Activated CD8-positive, alpha-beta memory T cell treated with anti-CD3 and anti-CD28 coated beads, Interleukin-2, amount 10 ng/mL, durations not matched to agents 7 days and 5 days (primary cell): ENCODE measurements at places on chromosomes 7 and 10.

GRCh38 chr10:86224354-86225102 is 142.1 kb downstream of the GRID1 start:
- no peak for DNase-seq

- DNase-seq: no peak
Measured at GRCh38 chr10:83886871-83887270, 252.4 kb upstream of the GHITM start.

- no peak for DNase-seq
Measured at GRCh38 chr10:121324678-121325213, 273.5 kb downstream of the FGFR2 start.

DNA sequence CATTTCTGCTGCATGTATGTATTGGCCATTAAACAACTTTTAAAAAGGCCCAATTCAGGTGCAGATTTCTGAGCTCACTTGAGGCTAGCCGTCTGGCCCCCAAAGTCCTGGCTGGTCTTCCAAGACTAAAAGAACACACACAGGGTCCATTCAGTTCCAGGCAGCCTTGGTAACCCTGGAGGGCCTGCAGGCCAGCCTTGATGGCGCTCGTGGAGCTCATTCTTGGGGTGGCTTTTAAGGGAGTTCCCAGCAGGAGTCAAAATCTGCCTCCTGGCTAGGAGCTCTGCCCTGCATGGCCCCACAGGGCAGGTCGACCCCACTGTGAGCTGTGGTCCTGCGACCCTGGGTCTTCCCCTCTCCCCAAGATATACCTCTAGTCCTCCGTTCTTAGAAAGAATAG is 28.8 kb downstream of the ANXA11 start:
- no peak for DNase-seq

DNA sequence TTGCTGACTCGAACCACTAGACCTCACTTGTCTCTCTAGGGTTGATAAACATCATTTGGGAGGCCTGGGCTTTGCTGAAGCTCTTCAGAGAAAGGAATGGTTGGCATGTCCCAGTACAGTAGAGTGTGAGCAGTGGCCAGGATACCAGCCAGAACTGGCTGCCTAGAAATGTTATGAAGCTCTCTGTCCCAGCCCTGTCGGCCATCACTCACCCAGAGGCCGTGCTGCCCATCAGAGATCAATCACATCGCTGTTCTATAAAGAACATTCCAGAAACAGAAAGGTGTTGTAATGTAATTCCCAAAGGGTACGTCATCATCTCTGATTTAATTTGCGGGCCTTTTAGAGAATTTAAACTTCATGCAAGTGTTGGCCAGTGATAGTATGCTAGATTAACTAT is 111.5 kb downstream of the PRPF18 start:
- DNase-seq: no peak

GRCh38 chr7:148695953-148696352 is 2.8 kb upstream of the CUL1 start:
- no peak for DNase-seq

- DNase-seq: no peak
Measured at GRCh38 chr7:51315393-51316261, 982 bp downstream of the COBL start.

- DNase-seq: no peak
Measured at GRCh38 chr7:96040250-96040772, 268.0 kb downstream of the DYNC1I1 start.

DNA sequence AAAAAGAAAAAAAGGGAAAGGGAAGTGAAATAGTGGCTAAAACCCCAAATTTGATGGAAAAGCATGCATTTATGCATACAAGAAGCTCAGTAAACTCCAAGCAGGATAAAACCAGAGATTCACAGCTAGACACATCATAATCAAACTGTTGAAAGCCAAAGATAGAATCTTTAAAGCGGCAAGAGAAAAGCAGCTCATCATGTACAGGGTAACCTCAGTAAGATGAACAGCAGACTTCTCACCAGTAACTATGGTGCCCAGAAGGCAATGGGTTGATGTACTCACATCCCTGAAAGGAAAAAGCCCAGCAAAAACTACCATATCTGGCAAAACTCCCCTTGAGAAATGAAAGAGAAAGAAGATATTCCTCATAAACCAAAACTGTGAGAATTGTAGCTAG is 60.4 kb downstream of the TPST1 start:
- no peak for DNase-seq

- no peak for DNase-seq
Measured at GRCh38 chr7:141328290-141328689, 222.9 kb upstream of the AGK start.

DNA sequence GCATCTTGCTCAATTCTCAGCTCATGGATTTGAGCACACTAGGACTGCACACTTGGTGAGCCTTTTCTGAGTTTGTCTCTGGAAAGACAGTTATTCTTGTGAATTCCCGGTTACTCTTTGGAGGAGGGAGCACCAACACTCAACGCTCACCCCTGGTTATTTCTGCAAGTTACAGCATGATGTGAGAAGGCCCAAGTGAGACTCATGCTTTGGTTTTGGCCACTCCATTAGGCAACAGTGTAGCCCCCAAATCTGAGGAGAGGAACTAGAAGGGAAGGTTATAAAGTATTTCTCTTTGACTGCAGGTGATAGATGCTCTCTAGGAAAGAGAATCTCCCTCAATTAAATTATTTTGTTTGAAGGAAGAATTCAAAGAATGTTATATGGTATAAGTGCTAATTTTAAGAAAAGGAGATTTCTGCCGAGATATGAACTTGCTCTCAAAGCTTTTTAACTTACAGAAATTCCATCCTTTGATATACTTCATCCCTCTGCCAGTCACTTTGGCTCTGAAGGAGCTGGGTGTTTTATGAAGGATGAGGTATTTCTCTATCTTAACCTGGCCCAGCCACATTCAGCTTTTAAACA is 183.4 kb downstream of the WNT2 start:
- DNase-seq: no peak

DNA sequence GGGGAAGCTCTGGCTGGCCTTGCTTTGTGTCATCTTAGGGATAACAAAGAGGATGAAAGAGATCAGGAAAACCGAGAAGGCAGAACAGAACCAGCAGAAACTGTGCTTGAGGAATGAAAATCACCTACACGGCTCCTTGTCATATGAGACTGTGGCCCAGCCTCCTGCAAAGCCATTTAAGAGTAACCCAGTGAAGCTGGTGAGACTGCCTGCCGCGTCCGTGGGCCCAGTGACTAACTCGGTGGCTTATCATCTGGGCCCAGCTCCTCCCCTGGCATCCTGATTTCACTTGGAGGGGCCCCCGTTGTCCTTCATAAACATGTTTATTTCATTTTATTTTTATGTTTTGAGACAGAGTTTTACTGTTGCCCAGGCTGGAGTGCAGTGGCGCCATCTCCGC is 30.7 kb downstream of the HTRA1 start:
- DNase-seq: no peak

DNA sequence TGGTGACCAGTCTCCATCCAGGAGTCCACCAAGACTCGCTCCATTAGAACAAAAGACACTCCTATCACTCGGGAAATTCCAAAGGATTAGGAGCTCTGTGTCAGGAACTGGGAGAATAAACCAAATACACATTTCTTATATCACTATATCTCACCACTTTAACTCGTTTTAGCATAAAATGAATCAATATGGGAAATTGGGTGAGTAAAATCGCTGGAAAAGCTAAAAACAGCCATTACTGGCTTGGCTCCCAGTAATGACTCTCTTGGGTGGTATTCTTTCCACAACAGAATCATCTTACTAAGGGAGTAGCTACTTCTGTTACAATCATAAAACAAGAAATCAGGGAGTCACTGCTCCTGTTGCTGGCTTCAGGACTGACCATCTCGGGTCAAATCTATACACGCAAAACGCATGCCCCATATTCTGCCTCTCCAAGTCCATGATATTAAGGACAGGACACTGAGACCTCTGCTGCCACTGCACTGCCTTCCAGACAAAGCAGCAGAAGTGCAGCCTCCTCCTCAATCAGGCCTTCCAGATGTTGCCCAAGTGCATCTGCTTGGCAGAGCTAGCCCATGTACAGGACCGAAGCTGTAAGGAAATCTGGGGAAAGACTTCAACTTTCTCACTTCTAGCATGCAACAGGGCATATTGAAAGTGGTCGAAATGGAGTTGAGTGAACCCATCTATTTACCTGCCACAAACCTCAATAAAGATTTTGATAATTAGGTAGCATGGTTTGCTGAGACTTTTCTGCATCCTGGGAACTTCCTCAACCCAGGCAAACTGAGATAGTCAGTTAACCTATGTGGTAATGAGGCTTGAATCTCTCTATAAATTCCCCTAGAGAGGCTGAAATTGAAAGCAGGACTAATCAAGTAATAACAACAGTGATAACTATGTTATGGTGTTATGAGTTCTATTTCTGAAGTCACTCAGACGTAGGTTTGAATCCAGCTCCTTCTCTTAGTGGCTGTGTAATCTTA is 14.4 kb upstream of the PANK1 start:
- no peak for DNase-seq

GRCh38 chr10:3472287-3473051 is 299.9 kb upstream of the PITRM1 start:
- DNase-seq: no peak

- peak; percentile 82 for DNase-seq
Measured at GRCh38 chr10:49407552-49408137, 11.8 kb upstream of the DRGX start.

DNA sequence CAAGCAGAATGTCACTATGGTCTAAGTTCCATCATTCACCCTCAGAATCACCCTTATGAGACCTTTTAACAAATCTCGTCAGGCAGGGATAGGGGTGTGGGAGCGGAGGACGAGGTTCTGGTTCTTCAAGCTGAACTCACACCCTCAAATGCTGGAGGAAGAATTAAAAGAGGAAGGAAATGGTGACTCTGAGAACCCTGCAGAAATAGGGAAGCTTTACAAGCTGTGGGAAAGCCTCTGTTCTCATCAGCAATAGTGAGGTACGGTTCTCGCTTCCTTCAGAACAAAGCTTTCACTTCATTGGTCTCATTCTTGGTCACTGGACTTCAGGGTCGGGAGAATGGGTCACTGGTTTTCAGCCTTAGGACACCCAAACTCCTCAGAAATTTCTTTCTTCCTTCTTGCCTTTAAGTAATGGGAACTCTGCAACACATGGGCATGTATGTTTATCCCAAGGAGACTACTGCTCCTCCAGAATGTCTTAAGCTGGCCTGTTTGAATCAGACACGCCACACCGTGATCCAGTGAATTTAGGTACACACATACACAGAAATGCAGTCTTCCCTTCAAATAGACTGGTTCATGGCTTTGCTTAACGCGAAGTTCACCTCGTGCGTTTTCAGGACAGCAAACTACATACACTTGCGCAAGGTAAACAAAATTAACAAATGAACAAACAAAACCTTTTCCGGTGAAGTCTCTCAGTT is 226.0 kb downstream of the SFMBT2 start:
- no peak for DNase-seq

DNA sequence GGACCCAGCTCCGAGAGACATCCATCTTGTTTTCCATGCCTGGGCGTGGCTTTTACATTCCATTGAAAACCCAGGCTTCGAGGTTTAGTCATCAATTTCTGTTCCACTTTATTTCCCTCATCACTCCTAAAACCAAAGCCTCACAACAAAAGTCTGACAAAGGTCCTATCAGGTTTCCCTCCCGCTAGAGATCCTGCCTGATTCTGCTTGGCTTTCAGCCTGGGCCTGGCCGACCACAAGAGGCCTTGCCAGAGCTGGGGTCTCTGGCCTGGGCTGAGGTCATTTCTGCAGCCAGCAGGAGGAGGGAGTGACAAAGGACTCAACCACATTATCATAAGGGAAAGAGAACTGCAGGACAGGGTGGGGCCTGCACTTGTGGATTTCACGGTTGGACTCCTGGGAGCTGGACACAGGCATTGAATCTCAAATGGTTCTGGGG is 167.0 kb downstream of the FANK1 start:
- no peak for DNase-seq

- DNase-seq: no peak
Measured at GRCh38 chr10:14153570-14154055, 177.1 kb downstream of the FRMD4A start.

DNA sequence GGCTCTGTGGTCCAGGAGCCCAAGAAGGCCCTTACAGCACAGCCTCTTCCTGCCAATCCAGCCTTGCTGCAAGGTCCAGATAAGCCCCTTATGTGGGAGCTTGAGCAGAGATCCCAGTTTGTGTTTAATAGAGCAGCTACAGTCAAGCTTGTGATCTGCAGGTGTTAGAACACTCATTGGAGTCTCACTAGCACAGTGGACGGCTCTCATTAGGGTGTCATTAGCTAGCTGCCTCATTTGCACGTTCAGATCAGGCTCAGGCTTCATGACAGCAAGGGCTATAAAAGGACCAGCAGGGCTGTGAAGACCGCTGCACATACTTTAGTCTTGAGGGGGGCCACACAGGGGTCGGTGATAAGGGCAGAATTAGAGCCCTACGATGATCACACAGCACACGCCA is 443.2 kb downstream of the RPS24 start:
- DNase-seq: no peak

DNA sequence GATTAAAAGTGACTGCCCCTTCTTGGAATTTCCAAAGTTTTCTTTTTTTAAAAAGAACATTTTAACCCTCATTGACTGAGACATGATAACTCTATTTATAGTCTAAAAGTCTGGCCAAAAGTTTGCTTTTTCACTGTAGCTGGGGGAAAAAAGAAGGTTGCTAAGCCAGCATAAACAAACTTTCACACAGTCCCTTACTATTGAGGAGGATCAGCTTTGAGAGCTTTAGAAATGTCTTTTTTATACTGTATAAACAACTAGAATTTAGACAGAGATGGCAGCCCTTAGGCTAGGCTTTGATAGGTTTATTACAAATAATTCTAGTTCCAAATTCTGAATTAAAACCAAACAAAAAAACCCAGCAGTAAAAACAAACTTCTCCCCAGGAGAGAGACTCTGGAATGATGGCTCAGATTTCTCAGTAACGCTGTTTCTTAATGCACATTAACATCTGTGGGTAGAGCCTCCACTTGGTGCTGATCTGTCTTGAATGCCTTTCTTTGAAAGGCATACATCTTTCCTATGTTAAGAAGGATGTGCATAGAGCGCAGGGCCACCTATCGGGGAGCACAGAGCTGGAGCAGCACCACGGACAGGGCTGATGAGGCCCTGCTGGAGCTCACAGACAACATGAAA is 100.9 kb upstream of the PDLIM1 start:
- no peak for DNase-seq

DNA sequence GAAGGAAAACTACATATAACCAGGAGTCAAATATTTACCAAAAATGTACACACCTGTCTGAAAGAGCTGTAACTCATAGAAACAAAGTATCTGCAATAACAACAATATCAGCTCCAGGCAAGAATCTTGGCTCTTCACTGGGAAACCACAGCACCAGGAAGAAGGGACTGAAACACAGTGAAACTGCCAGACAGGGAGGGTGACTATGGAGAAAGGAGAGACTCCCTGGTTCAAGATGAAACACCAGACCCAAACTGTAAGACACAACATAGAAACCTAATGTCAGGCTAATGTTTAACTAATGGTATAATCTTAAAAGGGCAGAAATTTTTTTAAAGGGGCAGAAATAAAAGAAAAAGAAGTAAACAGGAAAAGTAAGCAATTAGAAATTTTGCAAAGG is 11.5 kb upstream of the TAS2R39 start:
- no peak for DNase-seq

- no peak for DNase-seq
Measured at GRCh38 chr7:112206991-112207592, 597 bp downstream of the ZNF277 start.

- DNase-seq: no peak
Measured at GRCh38 chr7:157595086-157595855, 258.5 kb downstream of the DNAJB6 start.

- DNase-seq: no peak
Measured at GRCh38 chr7:158265743-158266080, 321.9 kb downstream of the PTPRN2 start.
